Stimulated activated CD4-positive, alpha-beta T cell treated with anti-CD3 and anti-CD28 coated beads, Interleukin-1b, Interleukin-23, amount 100 ng/mL, for 24 hours (primary cell): ENCODE measurements at places on chromosomes 6 and 20.

GRCh38 chr6:3748208-3749066 lies 3.1 kb downstream of the PXDC1 start:
- no peak for DNase-seq

DNA sequence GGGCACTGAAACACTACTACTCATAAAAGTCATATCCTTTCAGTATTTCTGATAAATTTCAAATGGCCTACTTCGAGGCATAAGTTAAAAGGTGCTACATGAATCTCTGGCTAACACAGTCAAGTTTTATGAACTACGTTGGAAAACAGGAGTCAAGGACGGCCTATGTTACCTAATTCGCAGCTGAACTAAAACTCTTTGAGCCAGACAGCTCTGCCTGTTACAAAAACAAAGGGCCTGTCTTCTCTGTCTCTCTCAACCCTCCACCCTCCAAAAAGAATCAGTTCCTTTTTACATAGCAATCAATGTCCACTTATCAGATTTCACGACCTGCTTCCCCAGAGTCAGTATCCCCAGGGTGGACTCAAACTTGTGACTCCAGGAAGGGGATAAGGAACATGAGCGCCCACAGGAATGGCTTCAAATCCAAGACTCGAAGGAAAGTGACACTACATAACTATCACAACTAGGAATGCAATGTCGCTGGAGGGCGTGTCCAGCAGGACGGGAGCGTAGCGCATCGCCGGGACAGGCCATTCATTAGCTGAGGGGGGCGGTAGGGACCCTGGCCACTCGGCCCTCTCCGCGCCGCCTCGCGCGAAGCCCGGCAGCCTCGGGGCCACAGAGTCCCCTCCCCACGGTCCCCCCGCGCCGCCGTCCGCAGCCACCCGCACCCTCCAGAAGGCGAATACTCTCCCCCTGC lies 591 bp downstream of the IBTK start:
- DNase-seq, result peak; percentile 11

DNA sequence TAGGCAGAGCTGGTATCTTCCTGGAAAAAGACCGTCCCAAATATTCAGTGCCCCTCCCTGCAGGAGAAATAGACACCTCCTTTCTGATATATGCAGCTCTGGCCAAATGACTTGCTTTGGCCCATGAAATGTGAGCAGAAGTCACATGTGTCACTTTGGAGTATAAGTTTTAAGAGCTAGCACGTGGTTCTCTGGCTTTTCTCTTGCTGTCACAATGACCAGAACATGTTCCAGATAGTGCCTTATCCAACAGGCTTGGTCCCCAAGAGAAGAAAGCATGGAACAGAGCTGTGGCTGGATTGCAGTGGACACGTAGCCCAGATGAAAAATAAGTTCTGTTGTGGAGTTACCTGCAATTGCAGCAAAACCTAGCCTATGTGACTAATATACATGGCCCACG lies 40.4 kb downstream of the UNC5CL start:
- no peak for DNase-seq

- DNase-seq, result no peak
Measured at GRCh38 chr6:95364016-95364604, 213.2 kb upstream of the MANEA start.

DNA sequence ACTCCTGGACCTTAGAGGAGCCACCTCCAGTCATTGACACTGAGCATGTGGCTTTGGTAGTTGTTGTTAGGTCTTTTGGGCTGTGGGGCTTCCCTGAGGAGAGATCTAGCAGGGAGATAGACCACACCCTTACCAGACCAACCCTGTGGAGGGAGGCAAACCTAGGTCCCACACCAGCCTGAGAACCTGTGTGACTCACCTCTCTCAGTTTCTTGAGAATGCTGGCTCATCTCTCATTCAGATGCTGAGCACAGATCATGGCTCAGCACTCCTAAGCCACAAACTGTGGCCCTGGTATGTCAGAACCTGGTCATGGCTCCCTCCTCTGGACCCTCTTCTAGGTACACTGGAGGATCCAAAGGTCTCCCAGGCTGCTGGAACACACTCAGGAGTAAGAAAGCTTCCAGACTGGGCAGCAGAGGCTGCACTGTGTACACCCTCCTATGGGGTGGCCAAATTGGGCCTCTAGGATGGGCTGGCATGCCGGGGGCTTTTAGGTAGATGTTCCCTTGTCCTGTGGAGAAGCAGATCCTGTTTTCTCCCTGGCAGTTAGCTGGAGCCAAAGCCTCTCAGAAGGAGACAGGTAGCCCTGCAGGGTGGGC lies 1294.5 kb downstream of the KHDRBS2 start:
- DNase-seq, result no peak

- no peak for DNase-seq
Measured at GRCh38 chr6:17280138-17280537, 1.0 kb upstream of the RBM24 start.

DNA sequence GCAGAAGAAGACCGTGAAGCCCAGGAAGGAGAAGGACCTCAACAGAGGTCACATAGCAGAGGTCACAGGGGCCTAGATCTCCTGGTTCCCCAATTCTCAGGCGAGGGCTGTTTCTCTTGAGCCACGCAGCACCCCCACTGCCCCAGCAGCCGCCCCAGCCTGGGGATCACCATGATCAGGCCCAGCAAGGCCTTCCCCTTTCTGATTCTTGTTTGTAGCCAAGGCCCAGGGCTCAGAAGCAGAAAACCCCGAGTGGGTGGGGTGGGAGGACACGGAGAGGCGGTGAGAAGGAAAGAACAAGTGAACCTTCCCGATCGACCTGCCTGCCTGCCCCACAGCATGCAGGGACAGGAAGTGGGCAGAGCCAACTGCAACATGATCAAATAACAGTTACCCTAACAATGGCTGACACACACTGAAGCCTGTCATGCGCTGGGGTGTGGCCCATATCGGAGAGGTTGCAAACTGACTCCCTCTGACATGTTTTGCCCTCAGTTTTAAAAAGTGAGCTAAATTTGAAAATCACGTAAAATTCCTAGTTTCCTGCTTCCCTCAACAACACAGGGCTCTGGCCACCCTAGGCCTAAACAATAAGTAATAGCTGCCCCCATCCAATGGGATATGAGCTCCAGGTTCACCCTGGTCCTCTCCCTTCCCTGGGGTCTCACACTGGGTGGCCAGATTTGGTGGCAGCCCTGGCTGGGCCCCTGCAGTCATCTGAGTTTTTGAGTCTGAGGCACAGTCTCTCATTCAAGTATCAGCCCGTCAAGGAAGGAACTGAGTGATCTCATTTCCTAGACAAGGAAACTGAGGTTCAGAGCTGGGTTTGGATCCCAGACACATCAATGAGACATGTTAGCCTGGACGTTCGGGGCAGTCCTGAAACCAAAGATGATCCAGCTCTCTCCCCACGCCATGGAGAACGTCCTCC lies 6.5 kb downstream of the PEDS1 start:
- peak; percentile 26 for DNase-seq

- DNase-seq, result no peak
Measured at GRCh38 chr6:108361312-108361932, 66.6 kb downstream of the AFG1L start.
